ENCODE measurements at places on chromosomes 11 and 22.

DNA sequence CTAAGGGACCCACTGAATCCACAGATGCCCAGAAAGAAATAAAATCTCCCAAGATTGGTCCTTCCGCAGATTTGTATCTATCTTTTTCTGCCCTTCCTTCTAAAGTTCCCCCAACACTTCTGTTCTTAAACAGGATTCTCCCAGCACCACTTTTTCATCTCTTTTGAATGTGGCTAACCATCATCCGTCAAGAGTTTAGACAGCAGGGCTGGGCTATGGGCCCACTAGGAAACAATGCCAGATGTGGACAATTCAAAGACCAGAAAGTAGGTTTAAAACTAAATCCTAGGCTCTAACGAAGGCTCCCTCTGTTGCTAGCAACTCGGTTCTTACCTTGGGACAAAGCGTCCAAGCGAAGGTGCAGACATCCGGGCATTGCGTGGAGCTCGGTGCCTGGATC is 100.0 kb downstream of the AMBRA1 start:
- DNase-seq = no peak

DNA sequence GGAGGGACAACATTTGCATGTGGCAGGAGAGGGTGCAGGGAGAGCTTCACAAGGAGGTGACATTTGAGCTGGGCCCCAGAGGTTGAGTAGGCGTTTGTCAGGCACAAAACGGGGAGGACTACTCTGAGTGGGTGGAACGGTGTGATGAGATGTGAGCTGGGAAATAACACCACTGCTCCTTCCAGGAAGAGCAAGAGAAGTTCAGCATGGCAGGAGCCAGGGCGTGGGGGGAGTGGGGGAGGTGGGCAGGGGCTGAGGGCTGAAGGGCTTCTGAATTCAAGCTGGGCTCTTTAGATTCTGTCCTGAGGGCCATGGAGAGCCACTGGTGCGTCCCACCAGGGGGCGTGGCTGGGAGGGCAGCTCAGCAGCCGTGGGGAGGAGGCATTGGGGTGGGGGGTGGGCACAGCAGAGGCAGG is 54.2 kb downstream of the OTOG start:
- no peak for DNase-seq

- no peak for DNase-seq
These were observed 3.3 kb upstream of the ST3GAL4 start for GRCh38 chr11:126352163-126352562.

DNA sequence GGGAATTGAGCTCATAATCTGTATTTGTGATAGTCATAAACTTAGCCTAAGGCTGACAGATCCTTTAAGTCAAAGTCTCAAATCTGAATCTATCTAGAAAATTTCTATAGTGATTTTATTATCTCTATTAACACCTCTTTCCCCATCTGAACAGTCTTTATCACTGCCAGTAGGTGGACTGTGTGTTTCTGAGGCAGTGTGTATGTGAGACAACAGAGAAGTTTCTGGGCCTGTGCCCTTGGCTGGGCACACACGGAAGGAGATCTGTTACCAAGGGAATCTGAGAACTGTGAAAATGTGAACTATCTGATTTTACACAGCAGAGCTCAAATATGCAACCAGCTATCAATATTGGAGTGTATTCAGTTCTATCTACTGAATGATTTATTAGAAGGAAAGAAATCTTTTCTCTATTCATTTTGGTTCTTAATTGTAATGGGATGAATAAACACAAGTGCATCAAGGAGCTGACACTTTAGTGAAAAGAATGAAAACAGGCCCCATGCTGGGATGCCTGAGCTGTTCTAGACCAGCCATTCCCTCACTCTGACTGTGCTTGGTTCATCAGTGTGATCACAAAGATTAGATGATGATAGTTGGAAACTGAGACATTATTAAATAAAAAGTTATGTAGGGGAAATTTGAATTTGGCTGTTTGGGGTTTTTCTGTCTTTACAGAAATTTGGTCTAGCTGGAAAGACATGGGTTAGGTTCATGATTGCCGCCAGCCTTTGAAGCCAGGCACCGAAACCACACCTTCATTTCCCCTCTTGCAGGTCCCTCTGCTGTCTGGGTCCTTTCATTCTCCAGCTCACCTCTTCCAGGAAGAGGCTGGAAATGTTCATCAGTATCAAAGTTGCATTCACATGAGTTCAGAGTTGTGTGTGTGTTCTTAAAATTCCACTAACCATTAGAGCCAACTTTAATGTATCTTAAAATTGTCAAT is 68.1 kb downstream of the LIF start:
- DNase-seq = no peak

GRCh38 chr11:91825777-91826176 is 398.8 kb upstream of the FAT3 start:
- no peak for DNase-seq

- no peak for DNase-seq
These were observed 46.6 kb downstream of the ST14 start for GRCh38 chr11:130206141-130206540.

GRCh38 chr11:114197799-114198500 is 98.2 kb upstream of the NNMT start:
- no peak for DNase-seq

Data from activated CD8-positive, alpha-beta memory T cell treated with anti-CD3 and anti-CD28 coated beads, Interleukin-2, amount 50 U/mL, for 4 hours (primary cell).